ENCODE measurements at places on chromosomes 2 and 18.

- DNase-seq = no peak
Observed at GRCh38 chr2:71570951-71571460, 117.6 kb downstream of the DYSF start.

- DNase-seq = no peak
Observed at GRCh38 chr18:75926811-75927210, 499.3 kb upstream of the SMIM21 start.

DNA sequence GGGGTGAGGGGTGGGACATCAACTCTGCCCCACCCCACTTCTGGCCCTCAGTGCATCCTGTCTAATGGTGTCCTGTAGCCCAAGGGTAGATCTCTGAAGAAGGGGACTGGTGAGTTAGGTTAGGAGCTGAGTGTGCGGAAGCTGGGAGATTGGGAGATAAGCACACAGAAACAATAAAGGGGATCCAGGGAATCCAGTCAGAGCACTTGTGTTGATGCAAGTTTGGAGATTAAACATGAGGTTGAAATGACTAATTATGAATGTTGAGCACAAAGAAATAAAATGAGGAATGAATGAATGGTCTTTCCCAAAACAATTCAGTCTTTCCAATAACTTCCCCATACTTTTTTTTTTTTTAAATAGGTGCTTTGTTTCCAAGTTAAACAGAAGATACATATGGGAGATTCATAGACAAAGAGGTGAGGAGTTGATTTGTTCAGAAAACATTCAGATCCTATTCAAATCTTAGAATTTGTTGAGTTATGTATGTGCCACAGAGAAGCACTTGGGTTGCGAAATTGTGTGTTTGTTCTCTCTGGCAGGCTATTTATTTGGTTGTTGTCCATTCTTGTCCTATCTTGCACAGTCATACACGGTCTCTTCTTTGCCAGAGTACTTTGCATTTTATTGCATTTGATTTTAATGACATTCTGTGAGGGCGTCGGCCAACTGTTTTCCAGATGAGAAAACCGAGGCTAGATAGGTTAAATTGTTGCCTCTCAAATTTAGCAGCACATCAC lies 31.6 kb upstream of the NABP1 start:
- no peak for DNase-seq

- no peak for DNase-seq
Observed at GRCh38 chr2:166888180-166888579, at the start of gene XIRP2. Gene XIRP2, plus strand, starts transcription at chr2:166888480. Its CDS starts 15,003 bp downstream, at chr2:166903483.

GRCh38 chr2:181655519-181655918 lies 1.4 kb downstream of the CERKL start:
- DNase-seq = no peak

GRCh38 chr2:203841654-203842053 lies 25.9 kb upstream of the CTLA4 start:
- DNase-seq = no peak

Measured in GM03348 (cell line).